ENCODE measurements at places on chromosomes 7 and 10. TPM values are rescaled to one million over a fixed set of nuclear protein-coding genes. Genes with fewer than 3 reads are reported as not detected.

Gene TFR2
- not detected for total RNA-seq

Gene NFE2L3
- 1.3 TPM for total RNA-seq

Gene SYNPO2L
- total RNA-seq, result 0.68 TPM

Gene ADRB1
- total RNA-seq, result not detected

Gene AEBP1
- total RNA-seq, result 74.7 TPM

Gene ZRANB1
- total RNA-seq, result 13.5 TPM

Gene GRID2IP
- 0.09 TPM for total RNA-seq

Gene TMEM196
- total RNA-seq, result 1.5 TPM

Gene DNAJC1
- 76.8 TPM for total RNA-seq

Gene EIF4EBP2
- 52.6 TPM for total RNA-seq

Gene BZW2
- total RNA-seq, result 70.1 TPM

Gene KCNH2
- 0.12 TPM for total RNA-seq

Gene GPR146
- 18.6 TPM for total RNA-seq

Gene RBP3
- not detected for total RNA-seq

Gene RARRES2
- total RNA-seq, result 90.6 TPM

Gene AZGP1
- 0.09 TPM for total RNA-seq

Data from pericardium fibroblast (primary cell).